ENCODE measurements at places on chromosomes 3 and 15. TPM values are rescaled to one million over a fixed set of nuclear protein-coding genes. Genes with fewer than 3 reads are reported as not detected.
A peak's percentile ranks its signal among the peaks of the same experiment; 100 is the strongest.

The GPR15 gene
- total RNA-seq: not detected

The SPTBN5 gene
- 2.7 TPM for total RNA-seq

The NECTIN3 gene
- total RNA-seq: 27.3 TPM

The CYP8B1 gene
- total RNA-seq: not detected

DNA sequence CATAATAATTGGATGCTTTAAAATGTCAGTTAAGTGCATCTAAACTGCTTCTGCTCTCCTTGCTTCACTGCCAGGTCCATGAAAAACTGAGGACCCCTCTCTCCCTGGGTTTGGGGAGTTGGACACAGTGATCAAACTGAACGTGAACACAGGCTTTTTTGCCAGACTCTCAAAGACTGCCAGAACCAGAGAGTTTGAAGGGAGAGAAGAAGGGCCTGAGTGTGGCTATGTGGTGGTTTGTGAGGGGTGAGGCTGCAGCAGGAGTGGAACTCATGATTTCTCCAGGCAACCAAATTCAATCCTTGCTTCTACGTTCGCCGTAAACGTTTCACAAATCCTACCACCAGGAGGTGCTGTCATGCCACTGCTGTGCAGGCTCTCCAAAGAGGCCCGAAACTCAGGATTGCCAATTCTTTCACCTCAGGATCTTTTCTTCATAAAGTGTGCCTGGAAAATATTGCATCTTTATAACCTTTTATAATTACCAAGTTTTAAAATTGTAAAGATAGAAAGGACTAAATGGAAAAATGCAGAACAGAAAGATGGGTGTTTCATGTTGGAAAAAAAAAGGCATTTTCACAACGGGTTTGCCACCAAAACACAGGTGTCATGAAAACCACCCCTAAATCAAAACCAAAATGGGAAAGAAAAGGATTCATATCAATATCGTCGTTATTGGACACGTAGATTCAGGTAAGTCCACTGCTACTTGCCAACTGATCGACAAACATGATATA is 19.7 kb downstream of the TM4SF4 start:
- H3K27me3 ChIP-seq: peaks cover 5% of the 10 kb centered on the region
- peaks cover 1% of the 10 kb centered on the region for H3K36me3 ChIP-seq
- DNase-seq: peak; percentile 76
- H3K4me3 ChIP-seq: peak overlapping the region; percentile 21

DNA sequence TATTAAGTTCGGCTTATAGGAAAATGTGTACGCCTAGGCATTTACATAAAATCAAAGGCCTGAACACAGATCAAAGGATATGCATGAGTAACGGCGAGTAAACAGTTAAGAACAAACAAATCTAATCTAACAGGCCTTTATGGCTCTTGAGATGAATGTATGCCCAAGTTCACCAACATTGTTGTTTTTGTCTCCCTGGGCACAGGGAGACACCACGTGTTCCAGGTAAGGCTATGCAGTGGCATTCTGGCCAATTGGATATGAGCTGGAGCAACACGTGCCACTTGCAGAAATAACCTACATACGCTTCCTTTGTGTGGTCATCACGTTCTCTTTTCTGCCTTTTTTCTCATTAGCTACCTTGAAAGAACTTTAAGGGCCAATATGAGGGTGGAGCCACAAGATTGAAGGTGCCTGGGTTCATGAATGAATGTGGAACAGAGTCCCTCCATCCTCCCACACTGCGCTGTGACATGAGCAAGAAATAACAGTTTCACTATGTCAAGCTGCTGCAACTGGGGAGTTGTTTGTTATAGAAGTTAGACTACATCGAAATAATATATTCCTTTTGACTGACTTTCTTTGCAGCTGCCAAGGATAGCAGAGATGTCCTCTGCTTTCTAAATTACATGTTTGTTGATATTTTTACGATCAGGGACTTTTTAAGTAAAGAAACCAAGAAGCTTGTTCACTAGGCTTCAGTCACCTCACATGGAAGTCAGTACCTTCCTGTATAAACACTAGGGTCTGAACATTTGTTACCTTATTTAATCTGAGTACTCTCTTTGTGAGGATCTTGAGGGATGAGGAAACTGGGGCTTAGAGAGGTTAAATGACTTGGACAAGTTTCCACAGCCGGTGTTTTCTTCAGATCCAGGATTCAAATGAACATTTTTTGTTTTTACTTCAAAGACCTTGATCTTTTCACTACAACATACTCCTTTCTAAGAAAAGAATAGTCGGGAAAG is 427.5 kb upstream of the TBL1XR1 start:
- H3K27ac ChIP-seq: peak overlapping the region; percentile 39
- no peaks in the 10 kb centered on the region for H3K27me3 ChIP-seq
- H3K4me3 ChIP-seq: no peak overlapping the region
- peaks cover 18% of the 10 kb centered on the region for H3K4me1 ChIP-seq

DNA sequence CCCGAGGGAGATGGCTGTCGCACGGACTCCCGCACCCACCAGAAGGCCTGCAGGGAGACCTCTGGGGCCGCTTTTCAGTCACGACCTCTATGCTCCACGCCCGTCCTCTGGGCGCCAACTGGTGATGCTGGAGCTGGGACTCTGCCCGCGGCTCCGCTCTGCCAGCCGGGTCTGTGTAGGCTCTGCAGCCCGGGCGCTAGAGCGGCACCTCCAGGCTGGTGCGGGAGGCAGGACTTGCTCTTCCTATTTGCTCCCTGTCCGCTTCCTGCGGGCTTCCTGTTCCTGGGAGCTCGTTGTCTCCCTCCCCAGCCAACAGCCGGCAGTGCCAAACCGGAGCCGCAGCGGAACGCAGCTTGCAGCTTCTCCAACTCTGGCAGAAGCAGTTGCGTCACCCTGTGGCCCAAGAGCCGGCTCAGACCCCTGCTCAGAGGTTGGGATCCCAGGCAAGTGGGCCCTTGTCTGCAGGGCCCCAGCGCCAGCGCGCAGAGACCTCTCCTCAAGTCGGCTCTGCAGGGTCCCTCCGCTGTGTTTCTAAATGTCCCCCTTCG is 285.9 kb downstream of the XXYLT1 start:
- peak; percentile 60 for DNase-seq
- H3K27ac ChIP-seq: no peak overlapping the region
- H3K36me3 ChIP-seq: no peaks in the 10 kb centered on the region
- H3K4me1 ChIP-seq: peaks cover 11% of the 10 kb centered on the region
- peak overlapping the region; percentile 47 for H3K4me3 ChIP-seq

All from mesothelial cell of epicardium (in vitro differentiated cells).